ENCODE measurements at places on chromosomes 12 and 14.

DNA sequence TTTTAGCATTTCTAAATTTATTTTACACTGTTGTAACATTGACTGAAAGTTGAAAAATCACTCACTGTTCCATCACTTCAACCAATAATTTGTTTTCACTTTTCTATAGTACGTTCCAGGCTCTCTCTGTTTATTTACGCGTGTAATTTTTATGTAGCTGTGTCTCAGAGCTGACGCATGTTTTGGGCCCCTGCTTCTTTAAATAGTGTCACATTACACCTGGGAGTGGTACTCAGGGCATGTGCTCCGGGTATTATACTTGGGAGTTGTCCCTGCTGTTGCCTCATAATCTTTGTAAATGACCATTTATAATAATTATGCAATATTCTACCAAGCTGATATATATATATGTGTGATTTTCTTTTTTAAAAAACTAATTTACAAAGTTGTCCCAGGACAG, 132.8 kb upstream of the CPM start:
- DNase-seq: no peak

DNA sequence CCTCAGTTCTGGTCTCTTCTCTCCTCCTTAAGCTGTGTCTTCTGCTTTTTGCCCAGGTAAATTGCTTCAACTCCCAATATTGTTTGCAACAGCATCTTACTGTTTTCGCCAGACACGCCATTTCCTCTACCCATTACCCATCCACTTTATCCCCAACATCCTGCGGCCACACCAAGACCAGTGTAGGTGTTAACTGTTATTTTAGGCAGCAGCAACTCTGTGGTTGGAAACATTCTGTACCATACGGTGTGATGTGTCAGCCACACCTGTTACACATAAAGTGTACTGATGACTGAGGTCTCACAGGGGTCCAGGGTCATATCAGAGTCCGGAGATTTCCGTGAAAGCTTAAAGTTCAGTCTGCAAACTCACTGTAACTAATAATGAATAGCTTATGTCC, 21.8 kb upstream of the KLRD1 start:
- DNase-seq: no peak

- no peak for DNase-seq
Observed at GRCh38 chr12:49866859-49867569, 24.1 kb upstream of the BCDIN3D start.

DNA sequence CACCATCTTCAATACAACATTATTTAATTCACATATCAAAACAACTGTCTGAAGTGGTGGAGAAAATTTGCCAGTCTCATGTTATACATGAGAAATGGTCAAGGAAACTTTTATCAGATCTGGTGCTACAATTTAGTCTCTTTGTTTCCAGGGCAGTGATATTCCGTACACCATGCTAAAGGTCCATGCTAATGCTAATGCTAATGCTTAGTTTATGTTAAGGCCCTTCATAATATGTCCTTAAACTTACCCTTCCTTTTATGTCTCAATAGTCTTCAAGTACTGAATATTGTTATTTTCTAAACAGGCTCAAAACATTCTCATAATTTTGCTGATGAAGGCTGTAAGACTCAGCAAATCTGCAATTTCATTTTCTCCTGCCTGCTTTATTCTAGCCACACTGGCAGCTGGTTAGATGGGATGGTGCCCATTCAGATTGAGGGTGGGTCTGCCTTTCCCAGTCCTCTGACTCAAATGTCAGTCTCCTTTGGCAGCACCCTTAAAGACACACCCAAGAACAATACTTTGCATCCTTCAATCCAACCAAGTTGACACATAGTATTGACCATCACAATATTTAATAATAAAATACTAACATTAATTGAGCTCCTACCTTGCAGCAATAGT, 59.8 kb downstream of the TMEM117 start:
- no peak for DNase-seq

DNA sequence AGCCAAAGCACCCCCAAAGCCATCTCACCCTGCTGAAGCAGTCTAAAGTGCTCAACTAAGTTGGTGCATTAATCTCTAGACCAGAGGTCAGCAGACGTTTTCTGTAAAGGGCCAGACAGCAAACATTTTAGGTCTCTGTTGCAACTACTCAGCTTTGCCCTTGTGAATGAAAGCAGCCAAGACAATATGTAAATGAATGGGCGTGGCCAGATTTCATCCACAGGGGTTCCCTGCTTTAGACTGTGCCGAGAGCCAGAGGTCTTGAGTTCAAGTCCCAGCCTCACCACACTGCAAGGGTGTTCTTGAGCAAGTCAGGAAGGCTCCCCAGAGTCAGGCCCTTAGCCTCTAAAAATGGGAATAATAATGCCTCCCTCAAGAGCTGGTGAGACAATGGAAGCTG, 166.2 kb downstream of the CHST11 start:
- no peak for DNase-seq

GRCh38 chr12:25829192-25829591, 129.3 kb upstream of the RASSF8 start:
- DNase-seq: peak; percentile 18

- DNase-seq: no peak
Observed at GRCh38 chr14:69943084-69943780, 64.0 kb downstream of the SMOC1 start.

DNA sequence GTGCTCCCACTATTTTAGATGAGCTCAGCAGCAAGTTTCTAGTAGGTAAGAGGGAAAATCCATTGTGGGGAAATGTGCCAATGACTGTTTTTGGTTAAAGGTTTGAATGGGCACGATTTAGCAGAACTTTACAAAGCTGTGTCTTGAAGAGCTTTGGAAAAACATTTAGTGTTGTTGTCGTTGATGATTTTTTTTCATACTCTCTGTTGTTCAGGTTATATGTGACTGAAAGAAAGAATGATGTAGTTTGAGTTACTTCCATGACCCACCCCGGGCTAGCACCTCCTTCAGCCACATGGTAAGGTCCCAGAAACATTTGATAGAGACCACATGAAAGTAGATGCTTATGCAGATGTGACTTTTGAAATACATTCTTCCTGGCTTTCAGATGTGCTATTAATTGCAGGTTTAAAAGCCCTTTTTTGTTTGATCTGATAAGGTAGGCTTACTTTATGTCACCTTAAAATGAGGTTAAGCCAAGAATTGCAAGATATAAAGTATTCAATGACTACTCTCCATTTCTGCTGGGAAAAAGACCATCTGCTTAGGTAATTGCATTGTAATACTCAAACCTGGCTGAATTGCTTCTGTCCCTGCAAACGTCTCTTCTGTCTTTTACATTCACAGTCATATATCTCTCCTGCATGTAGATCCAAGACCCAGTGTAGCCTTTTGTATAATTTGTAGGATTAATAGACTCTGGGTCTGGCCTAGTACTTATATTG, 250.6 kb downstream of the RGS6 start:
- DNase-seq: no peak

DNA sequence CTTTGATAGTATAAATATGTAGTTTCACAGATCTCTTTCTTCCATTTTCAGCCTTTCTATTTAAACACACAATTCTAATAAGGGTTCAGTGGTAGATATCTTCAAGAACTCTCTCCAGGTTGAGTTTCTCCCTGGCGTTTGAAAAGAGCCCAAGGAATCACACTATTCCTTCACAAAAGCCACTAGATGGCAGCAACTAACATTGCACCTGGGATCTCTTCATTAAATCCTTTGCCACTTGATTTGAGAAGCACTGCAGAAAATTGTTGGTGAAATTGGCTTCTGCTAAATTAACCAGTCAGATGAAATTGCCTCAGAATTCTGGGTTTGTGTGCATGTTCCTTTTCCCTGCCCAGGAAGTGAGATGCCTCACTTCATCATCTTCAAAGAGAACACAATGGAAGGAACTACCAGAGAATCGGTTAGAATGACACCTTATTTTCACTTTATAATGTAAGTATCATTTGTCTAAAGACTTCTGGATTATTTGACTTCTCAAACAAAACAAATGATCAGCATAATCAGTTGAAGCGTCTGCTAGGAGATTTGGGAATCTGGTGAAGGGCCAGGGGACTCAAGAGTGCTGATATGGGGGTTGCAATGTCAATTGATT, 6.8 kb downstream of the CCDC198 start:
- no peak for DNase-seq

DNA sequence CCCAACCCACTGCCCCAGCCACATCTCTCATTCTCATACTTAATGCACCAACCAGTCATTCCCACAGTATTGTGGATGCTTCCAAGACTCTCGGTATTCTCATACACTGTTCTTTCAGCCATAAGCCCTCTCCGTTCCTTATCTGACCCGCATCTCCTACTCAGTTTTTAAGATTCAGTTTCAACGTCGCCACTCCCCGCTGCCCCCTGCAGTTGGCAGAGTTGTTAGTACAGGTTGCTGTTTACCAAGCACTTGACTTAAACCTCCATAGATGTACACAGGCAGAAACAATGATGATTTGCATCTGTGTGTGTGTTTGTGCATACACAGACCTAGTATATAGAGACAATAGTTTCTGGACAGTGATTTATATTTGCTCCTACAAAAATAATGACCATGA, 40.2 kb downstream of the PAH start:
- DNase-seq: no peak

DNA sequence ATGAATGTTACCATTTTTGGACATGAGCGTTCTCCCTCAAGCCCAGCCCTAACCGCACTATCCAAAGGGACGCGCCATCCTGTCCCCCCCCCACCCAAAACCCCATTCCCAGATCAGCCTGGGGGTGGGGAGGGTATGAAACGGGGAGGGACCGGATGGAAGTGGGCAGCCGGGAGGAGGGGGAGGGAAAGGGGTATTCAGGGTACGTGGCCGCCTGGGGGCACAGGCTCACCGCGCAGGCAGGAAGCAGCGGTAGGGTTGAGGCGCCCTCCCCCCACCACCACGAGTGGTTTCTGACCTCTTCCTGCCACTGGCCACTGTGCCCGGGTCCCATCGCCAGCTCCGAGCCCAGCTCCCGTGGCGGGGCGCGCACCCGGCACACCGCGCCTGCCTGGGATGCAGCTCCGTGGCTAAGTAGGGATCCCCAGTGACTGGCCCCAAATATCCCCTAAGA, 1.4 kb downstream of the ACTN1 start:
- DNase-seq: peak; percentile 38

DNA sequence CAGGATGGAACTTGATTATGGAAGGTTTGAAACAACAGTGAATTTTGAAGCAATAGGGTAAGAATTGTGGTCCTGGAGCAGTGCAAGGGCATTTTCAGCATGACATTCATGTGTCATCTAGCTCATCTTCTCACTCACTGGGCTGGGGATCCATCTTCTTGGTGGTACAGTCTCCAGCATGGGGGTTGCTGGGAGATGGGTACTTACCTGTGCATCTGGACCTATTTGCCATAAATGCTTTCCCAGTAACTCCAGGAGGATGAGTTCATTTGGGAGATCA, 7.2 kb downstream of the HSP90AA1 start:
- no peak for DNase-seq

DNA sequence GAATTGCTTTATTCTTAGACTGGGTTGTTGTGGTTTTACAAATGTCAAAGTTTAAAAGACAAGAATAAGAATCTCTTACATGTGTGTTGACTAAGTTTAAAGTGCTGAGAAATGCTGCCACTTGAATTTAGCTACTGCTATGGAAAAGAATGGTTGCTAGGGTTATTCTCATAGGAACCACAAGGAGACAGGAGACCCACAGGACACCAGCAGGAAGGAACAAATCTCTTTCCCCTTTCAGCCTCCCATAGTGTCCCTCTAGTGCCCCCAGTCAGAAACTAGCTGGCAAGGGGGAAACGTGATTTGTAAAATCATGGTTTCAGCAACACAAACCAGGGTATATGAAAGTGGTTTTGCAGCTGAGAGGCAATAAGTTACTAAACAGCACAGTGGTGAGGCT, 102.7 kb downstream of the ST8SIA1 start:
- DNase-seq: no peak

DNA sequence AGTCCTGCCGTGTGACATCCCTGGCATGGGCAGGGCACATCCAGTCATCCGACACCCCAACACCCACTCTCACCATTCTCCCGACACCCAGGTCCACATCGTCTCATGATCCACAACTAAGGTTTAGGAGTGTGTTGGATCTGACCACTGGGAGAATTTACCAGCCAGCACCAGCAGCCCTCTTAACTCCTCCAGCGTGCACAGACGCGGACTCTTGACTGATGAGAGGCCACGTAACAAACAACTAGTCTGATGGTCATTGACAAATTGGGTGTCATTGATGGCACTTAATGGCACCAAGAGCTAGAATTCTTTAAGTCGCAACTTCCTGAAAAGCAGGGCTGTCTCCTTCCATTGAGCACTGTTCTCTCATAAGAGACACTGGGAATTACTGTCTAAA, 203.0 kb upstream of the SFSWAP start:
- DNase-seq: no peak

GRCh38 chr12:68334132-68334531, 2.0 kb upstream of the MDM1 start:
- DNase-seq: no peak

DNA sequence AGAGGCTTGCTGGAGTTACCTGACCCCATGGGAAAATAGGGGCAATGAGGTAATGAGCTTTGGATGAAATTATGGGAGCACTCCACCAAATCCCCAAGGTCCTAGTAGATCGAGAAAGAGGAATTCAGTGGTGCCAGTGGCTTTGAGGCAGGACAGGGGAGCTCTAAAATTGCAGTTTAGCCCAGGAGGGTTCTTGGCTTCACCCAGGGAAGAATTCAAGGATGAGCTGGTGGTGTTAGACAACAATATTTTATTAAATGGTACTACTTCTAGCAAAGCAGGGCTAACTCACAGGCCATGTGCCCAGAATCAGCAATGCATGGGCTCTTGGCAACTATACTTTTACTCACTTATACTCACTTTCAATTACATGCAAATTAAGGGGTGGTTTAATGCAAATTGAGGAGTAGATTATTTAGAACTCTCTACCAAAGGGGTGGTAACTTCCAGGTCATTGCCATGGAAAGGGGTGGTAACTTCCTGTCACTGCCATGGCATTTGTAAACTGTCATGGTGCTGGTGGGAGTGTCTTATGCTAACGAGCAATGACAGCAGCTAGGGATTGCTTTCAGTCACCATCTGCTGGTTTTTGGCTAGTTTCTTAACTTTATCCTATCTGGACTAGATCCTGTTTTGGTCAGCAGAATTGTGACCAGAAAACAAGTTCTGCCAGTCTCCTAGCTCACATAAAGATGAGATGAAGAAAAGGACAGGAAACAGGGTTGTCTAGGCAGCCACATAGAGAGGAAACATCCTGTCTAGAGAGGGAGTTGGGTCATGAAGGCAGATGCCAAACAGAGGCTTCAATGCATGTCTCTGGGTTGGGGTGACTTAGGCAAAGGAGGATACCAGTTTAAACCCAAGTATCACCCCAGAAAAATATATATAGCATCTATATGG, 64.7 kb downstream of the ZNF641 start:
- no peak for DNase-seq

- DNase-seq: no peak
Observed at GRCh38 chr12:2244013-2244861, 191.4 kb downstream of the CACNA1C start.

GRCh38 chr12:128920468-128920867, 67.2 kb downstream of the GLT1D1 start:
- no peak for DNase-seq

GRCh38 chr12:3656946-3657622, 95.8 kb downstream of the CRACR2A start:
- DNase-seq: no peak

GRCh38 chr14:40271480-40271879, 839.2 kb upstream of the FBXO33 start:
- no peak for DNase-seq

- no peak for DNase-seq
Observed at GRCh38 chr12:47881051-47881450, 23.7 kb downstream of the VDR start.

- DNase-seq: no peak
Observed at GRCh38 chr12:123931686-123932321, 40.8 kb downstream of the CCDC92 start.

- DNase-seq: no peak
Observed at GRCh38 chr14:34361504-34362011, 100.5 kb downstream of the SPTSSA start.

GRCh38 chr12:50271724-50272247, 11.5 kb downstream of the LIMA1 start:
- no peak for DNase-seq
